ENCODE measurements at places on chromosomes 4 and X.

DNA sequence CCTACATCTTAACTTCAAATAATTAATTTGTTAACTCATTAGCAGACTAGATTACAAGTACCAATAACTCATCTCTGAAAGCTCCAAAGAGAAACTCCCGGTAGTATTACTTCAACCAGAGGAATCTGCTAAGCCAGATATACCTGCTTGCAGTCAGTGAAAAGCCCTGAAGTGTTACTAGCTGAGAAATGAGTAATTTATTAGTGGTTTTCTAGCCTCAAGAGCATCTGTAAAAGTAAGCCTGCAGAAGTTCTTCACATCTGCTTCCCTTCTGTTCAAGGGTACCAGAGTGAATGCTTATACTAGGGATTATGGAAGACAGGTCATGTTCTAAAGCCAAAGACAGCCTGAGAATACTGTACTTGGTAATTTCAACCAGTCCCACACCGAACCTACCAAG lies 34.7 kb downstream of the IRS4 start:
- DNase-seq, result no peak

- DNase-seq, result no peak
Observed at GRCh38 chrX:110691446-110691845, 104.2 kb downstream of the CHRDL1 start.

- no peak for DNase-seq
Observed at GRCh38 chrX:132842460-132843238, 115.8 kb downstream of the HS6ST2 start.

DNA sequence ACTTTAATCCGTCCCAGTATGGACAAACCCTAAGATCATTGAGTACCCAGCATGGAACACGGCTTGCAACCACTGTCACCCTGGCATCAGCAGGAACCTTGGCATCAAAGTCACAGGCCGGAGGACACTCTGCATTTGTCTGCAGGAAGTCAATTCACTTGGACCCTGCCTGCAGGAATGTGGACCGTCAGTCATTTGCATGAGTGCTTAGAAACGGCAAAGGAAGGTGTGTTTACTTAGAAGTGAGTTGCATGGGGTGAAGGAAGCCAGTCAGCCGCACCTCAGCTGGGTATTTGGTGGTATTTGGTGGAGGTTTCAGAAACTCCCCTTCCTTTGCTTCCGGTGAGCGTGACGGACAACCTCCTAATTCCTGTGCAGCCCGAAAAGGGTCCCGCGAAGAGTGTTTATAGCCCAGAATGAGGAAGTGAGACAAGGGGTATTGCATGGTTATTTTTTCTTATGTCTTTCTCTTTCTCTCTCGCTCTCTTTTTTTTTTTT lies 15.5 kb downstream of the P2RY8 start:
- no peak for DNase-seq

GRCh38 chr4:108360754-108361445 lies 192.2 kb upstream of the LEF1 start:
- no peak for DNase-seq

DNA sequence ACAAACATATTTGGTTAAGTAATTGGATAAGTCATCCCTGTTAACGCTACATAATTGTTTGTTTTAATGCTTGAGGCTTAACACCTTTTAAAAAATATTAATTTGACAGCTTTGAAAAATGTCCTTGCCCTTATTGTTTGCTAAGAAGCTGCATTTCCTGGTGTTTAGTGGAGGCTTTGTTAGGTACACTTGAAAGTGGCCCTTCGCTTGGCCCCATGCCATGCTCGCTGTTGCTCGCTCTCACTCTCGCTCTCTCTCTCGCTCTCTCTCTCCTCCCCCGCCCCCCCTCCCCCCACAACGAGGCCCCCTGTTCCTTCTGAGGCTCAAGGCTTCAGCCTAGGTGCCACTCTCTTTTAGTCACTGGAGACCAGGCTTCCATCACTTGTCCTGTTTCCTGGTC lies 139.6 kb downstream of the DCLK2 start:
- DNase-seq, result no peak

- DNase-seq, result no peak
Observed at GRCh38 chr4:24674279-24674678, 89.9 kb upstream of the DHX15 start.

DNA sequence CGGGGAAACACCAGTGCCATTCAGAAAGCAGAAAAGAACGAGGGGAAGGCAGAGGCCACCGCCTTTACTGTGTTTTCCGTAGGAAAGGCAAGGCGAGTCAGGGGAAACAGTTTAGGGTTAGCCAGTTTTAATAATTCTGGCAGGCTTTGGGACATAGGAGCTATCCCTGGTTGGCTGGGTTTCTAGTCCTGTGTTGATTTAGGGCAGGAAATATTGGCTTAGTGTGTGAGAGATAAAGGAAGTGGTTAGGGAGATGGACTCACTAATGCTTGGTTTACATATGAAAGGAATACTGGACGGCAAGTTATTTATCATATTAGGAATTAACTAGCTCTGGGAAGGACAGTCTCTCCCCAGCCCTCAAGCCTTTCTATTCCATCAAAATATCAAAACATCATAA lies 53.1 kb downstream of the SYNPO2 start:
- DNase-seq, result no peak

GRCh38 chr4:66606908-66607307 lies 936.6 kb upstream of the EPHA5 start:
- no peak for DNase-seq

DNA sequence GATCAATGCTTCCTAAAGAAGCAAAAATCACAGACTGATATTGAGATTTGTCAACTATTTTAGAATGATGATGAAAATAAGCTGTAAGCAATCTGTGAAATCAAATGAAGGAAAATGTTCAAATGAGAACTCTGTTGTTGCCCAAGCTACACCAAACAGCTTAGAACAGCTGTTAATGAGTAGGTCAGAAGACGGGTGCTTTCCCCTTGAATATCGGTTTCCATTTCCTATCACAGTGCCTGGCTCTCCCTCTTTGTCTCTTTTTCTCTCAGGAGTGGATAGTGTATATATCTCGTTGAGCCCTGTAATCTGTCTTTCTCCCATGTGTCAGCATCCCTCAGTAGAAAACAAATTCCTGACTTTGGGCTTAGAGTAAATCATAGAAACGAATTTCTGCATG lies 1592.9 kb upstream of the TENM3 start:
- DNase-seq, result no peak

GRCh38 chrX:15245896-15246295 lies 24.0 kb downstream of the ASB9 start:
- no peak for DNase-seq

DNA sequence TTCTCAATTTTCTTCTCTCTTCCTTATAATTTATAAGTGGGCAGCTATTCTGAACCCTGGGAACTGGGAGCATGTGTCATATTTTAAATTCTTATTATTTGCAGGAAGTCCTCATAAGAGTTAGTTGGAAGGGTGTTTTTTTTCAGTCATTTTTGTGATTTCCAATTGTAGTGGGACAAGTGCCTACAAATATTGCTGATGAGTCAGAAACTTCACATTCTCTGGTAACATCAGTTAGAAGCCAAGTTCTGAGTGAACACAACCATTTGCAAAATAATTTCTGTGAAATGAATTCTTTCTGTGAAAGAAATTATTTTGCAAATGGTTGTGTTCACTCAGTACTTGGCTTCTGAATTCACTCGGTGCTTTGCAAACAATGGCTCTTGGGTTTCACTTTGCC lies 20.8 kb upstream of the NWD2 start:
- no peak for DNase-seq

GRCh38 chrX:139002319-139002718 lies 290.8 kb upstream of the FGF13 start:
- no peak for DNase-seq

- no peak for DNase-seq
Observed at GRCh38 chr4:188117631-188118324, 8.4 kb upstream of the TRIML2 start.

GRCh38 chr4:144189121-144189520 lies 48.6 kb upstream of the GYPA start:
- DNase-seq, result no peak

GRCh38 chrX:135707880-135708279 lies 5.6 kb upstream of the CT45A1 start:
- no peak for DNase-seq

- DNase-seq, result no peak
Observed at GRCh38 chrX:144768540-144768939, 478.8 kb upstream of the SPANXN1 start.

DNA sequence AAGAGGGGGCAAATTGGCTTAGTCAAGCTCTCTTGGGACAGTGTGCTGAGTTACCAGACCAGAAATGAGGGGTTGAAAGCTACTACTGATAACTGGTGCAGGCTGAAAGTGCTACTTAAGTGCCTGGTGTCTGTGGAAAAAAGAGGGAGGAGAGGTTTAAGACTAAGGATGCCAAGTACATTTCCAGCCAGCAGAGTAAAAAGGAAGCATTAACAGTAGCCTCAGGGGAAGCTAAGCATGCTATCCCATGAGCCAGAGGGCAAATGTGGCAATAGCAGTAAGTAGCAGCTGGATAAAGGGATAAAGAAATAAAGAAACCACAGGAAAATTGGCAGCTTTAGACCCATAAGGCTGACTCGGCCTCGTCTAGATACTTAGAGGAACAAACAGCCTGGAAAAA lies 196.3 kb upstream of the MAB21L2 start:
- DNase-seq, result no peak

DNA sequence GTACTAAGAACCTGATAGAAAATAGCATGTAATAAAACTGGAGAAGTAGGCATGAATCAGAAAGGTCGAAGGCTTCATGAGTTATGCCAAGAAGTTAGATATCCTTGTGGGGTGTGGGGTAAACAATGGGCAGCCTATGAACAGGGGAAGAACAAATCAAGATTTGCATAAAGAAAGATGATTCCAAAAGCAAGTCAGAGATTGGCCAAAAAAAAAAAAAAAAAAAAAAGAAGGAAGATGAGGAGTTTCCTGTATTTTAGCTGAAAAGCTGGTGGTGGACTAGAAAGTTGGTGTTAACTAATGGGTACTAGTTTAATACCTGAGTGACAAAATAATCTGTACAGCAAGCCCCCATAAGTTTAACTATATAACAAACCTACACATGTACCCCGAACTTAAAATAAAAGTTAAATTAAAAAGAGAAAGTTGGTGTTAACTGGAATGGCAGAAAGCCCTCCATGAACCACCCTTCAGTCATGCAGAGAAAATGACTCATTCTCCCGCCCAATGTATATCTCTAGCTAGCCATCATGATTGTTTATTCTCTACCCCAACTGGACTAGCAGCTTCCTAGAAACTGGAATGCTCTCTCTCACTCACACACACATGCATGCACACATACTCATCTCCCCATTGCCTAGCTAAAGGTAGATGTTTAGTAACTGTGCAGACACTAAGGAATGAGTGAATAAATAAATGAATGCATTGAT lies 41.7 kb downstream of the ATP11C start:
- DNase-seq, result no peak

- no peak for DNase-seq
Observed at GRCh38 chr4:180652533-180652932, 1590.7 kb upstream of the TENM3 start.

- no peak for DNase-seq
Observed at GRCh38 chrX:20427173-20427770, 160.6 kb upstream of the RPS6KA3 start.

DNA sequence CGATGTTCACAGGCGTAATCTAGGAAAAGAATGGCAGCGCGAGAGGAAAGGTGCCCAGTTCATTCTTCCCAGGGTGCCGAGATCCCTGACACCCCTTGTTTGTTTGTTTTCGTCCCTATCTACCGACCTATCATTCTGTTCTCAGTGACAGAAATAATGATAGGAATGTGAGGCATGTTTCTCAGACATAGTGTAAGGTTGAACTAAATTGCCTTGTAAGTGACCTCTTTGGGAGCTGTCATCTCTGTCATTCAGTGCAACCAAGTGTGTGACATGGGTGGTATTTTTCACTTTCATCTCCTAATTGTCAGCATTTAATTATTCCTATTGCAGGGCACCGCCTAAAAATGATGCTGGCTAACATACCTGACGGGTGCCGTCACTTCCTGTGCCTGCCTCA lies 24.4 kb downstream of the CLDN22 start:
- DNase-seq, result no peak

- no peak for DNase-seq
Observed at GRCh38 chr4:61385256-61385655, 185.1 kb downstream of the ADGRL3 start.

GRCh38 chrX:132809581-132809980 lies 148.8 kb downstream of the HS6ST2 start:
- no peak for DNase-seq

DNA sequence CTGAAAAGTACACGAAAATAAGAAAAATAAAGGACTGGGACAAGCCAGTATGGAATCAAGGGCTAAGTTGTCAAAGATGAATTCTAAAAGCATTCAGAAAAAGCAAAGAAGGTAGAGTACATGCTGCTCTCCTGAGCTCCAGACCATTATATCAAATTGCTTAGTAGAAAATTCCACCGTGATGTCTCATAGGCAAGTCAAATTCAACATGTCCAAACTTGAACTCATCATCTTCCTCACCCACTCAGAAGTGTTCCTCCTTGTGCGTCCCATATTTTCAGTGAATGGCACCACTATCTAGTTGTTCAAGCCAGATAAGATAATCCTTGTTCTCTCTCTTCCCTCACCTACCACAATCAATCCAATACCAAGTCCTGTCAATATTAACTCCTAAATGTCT lies 37.5 kb upstream of the IL13RA2 start:
- no peak for DNase-seq

- DNase-seq, result no peak
Observed at GRCh38 chr4:385934-386707, 48.5 kb downstream of the ZNF141 start.

DNA sequence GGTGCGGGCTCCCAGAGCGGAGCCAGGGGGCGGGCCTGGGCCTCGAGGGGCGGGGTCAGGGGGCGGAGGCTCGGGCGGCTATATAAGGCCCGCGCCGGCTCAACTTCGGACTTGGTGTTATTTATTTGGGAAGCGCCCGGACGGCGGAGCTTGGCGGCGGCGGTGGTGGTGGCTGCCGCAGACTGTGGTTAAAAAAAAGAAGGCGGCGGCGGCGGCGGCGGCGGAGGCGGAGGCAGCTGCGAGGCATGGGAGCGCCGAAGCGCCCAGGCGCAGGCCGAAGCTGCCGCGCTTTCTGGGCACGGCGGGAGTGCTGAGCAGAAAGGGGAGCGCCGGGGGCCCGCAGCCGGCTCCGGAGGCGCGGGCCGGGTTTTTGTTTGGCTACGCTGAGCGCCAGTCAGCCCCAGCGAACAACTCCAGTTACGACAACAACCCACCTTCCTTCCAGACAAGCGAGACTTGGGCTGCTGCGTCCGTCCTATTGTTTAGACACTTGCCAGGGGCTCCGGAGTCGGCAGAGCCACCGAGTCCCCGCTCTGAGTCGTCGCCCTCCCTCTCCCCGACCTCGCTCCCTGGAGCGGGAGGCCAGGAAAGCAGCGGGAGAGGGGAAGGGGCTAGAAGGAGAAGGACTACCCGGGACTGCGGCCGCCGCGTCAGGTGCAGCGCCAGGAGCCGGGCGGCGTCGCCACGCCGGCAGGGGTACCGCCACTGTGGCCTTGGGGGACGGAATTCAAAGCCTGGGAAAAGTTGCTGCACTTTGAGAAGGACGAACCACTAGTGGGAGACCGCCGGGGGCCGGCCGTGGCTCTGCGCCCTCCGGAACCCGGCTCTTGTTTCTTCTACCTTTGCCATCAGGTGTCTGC lies at the start of gene SLIT2:
Gene SLIT2, plus strand, starts transcription at position 110 of the 860 bp plus-strand sequence. CDS start 1,911 bp downstream, outside the sequence.
- DNase-seq, result no peak

Measured in stimulated activated CD8-positive, alpha-beta memory T cell treated with anti-CD3 and anti-CD28 coated beads, Interleukin-2, amount 100 ng/mL, for 1 hour (primary cell).